Hepatic stellate cell (primary cell): ENCODE measurements at places on chromosomes 1 and 21.

DNA sequence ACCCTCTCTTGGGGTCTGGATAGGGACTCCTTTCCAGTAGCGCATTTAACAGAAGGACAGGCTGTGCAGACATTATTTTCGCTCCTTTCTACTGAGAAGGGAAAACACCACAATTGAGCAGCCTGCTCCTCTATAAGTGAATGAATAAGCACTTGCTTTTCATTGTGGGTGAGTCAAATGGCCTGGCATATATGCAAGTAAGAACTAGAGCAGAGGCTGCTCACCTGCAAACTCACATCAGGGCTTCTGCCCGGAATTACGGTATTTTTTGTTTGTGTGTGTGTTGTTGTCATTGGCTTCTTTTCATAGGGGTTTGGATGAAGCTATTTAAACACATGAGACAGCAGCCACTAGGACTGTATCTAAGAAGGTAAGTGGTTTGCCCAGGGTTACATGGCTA lies 200.1 kb upstream of the CAMK1G start:
- no peak for DNase-seq

DNA sequence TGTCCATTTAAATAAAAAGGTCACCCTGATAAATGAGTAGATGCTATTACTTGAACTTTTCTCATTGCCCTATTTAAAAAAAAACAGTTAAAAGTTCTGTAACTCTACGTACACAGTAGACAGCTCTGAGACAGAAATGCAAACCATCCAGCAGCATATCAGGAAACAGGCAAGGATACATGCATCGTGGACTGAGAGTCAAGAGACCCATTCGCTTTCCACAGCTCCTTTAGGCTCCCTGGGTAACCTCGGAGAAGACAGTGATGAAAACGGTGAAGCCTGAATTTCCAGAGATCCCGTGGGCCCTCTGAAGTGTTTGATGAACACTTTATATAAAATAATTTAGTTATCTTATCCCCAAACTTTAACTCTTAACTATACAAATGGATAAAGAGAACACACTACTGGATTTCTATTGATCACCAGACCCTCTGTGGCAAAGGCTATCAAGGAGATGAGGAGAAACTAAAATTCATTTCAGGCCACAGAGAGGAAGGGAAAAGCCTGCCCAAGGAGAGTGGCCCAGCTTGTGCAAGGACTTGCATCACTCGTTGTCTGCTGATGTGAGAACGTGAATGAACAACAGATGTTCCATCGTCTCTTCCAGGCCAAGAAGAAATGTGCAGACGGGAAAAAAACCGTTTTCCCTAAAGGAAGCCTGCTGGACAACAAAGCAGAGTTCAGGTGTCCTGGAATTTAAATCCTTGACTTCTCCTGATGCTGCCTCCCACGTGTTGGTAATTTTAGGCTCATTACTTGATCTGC lies 131.0 kb downstream of the TGFBR3 start:
- DNase-seq: no peak

DNA sequence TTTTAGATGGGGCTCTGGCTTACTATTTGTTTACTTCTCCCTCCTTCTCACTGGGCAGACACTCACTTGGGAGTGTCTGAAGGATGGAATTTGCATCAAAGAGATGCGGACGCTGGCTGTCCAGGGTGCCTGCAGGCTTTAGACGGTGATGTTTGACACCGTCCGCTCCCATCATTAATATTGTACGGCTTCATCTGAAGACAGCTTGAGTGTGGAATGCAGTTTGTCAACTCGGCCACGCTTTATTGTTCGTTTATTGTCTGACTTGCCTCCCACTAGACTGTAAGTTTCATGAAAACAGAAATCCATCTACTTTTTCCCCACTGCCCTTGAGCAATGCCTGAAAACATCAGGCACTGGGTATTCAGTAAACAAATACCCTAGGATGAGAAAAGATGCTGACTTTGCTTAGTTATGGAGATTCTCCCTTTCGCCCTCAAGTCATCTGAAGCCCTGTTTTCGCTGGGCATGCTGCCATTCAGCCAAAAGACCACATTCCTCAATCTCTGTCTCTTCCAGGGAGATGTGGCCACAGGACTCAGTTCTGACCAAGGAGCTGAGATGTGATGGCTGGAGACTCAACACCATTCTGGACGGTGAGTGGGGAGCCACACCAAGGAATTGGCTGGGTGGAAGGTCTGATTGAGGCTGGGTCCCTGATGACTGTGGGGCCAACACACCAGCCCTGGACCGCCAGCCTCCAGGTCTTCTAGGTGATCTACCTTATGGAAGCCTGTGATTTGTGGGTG lies 87.6 kb downstream of the BCAR3 start:
- no peak for DNase-seq

DNA sequence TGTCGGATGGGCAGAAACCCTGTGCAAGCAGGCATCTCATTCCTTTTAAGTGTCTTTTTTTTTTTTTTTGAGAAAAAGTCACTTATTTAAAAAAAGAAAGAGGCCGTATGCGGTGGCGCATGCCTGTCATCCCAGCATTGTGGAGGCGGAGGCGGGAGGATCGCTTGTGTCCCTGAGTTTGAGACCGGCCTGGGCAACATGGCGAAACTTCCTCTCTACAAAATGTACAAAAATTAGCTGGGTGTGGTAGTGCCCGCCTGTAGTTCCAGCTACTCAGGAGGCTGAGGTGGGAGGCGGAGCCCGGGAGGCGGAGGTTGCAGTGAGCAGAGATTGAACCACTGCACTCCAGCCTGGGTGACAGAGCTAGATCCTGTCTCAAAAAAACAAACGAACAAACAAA lies 1.7 kb downstream of the GPR137B start:
- no peak for DNase-seq

DNA sequence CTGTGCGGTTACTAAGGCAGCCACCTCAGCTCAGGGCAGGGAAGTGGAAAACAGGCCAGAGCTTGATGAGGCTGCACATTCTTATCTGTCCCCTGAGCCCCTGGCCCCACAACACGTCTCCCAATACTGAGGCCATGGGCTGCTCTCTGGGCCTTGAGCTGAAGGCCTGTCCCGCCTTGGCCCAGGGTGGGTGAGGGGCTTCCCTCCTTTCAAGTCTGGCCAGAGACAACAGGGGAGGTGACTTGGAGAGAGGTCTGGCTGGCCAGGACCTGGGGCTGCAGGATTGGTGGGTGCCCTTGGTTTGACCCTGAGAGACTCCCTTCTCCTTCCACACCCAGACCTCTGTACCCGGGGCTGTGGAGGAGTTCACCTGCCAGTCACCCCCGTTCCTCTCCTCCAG lies 563.8 kb downstream of the PTPRU start:
- DNase-seq: no peak

DNA sequence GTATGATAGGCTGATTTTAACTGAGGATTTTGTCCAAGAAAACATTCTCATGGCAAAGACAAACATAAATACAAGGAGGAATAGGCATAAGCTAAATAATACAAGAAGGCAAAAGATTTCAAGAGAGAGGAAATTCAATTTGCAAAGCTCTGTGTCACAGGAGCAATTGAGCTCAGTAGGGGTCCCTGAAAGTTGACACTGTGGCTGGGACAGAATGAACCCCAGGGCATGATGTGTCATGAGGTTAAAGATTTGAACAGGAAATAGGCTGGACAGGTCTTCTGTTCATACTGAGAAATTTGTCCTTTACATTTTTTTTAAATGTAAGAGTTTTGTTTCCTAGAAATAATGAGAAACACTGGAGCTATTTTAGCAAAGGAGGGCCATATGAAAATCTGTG lies 555.4 kb upstream of the NEGR1 start:
- DNase-seq: no peak
